Caco-2 (cell line): ENCODE measurements at places on chromosomes 13 and 19. TPM values are rescaled to one million over a fixed set of nuclear protein-coding genes. Genes with fewer than 3 reads are reported as not detected.

Gene PGPEP1
- 25.6 and 26.0 TPM in 2 replicates for total RNA-seq

- DNase-seq: no peak
- H3K4me3 ChIP-seq: no peak overlapping the region
- peaks cover 14% of the 10 kb centered on the region for H3K4me1 ChIP-seq
- no peak overlapping the region for H3K27ac ChIP-seq
- H3K36me3 ChIP-seq: peaks cover 1% of the 10 kb centered on the region; the same call in 1 of the 2 replicates
- H3K27me3 ChIP-seq: no peaks in the 10 kb centered on the region
Measured at GRCh38 chr13:44426461-44426860, 52.8 kb downstream of the SERP2 start.

DNA sequence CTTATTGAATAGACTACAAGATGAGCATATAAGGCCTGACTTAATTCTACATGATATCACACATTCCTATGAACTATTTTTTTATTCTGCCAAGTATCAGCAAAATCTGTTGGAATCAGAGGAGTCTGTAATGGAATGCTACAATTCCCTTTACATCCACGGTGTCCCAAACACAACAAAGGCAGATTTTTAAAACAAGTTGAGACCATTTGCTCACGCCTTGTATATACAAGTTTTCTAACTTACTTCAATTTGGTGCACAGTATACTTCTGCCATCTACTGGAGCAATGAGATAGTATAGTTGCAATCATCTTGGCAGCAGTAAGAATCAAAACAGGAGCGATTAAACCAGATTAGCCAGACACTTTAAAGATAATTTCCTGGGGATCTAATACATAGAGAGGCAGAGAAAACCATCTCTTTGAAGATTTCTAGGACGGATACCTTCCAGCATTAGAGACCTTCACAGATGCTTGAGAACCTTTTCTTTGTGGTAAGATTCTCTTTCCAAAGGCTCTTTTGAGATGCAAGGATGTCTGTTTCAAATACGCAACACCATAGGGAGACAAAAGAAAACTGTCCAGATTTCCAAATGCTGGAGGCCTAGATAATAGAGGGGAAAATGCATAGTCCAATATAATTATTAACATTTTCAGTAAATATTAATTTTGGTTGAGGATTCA is 302.0 kb upstream of the MIR17HG start:
- DNase-seq: peak; percentile 20
- H3K27me3 ChIP-seq: no peaks in the 10 kb centered on the region
- no peaks in the 10 kb centered on the region for H3K36me3 ChIP-seq

DNA sequence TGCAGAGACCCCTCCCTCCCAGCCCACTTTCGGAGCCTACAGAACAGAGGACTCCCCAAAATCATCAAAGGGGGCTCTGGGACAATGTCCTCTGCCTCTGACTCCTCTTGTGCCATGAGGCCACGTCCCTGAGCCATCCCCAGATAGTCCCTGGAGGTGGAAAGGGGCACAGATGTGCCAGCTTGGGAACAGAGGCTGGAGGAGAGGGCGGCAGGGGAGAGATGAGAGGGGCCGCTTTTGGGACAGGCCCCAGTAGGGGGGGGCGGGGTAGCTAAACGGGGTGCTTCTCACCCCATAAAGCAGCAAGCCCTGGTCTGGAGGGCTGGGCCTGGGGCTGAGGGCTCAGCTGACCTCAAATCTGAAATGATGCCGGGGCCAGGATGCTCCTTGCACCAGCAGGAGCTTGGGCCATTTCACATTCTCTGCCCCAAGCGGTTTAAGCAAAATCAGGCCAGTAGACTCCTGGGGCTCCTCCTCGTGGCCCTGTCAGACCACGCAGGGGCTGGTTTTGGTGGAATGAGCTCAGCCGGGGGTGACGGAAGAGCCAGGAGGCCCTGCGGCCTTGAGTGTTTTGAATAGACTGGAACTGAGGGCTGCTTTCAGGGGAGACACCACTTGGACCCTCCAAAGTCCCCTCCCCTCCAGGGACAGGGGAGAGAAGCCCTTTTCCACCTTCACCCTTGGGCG is 27.1 kb downstream of the ONECUT3 start:
- no peaks in the 10 kb centered on the region for H3K36me3 ChIP-seq
- no peaks in the 10 kb centered on the region for H3K4me1 ChIP-seq
- H3K4me3 ChIP-seq: no peak overlapping the region

GRCh38 chr19:6667114-6667627 is 2.8 kb downstream of the TNFSF14 start:
- no peak overlapping the region for H3K4me3 ChIP-seq
- H3K27me3 ChIP-seq: no peaks in the 10 kb centered on the region

DNA sequence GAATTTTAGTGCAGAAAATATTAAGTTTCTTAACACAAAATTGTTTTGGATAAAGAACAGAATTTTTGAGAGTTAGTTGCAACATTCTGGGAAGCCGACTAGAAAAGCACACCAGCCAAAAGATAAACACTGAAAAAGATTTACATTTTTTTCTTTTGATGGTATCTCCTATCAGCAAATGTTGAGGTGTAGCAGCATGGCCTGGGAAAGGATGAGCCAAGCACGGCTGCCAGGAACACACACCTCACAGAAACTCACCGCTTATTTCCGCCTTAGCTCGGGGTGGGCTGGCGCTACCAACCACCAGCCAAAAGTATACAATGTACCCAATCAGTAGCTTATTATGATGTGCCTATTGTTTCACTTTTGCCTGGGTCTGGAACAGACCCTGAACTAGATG is 134.7 kb downstream of the MIPEP start:
- 0 out of 2 replicates have a peak, but pooled peaks cover under 1% of the 10 kb centered on the region for H3K36me3 ChIP-seq
- H3K27ac ChIP-seq: peak overlapping the region; percentile 89
- H3K27me3 ChIP-seq: no peaks in the 10 kb centered on the region

- H3K36me3 ChIP-seq: no peaks in the 10 kb centered on the region
- H3K4me3 ChIP-seq: no peak overlapping the region
- peak; percentile 76 for DNase-seq
- H3K4me1 ChIP-seq: no peaks in the 10 kb centered on the region
Measured at GRCh38 chr13:29707876-29708543, 112.5 kb upstream of the SLC7A1 start.

Gene RELB
- total RNA-seq: 6.3 and 10.2 TPM in 2 replicates

- no peak overlapping the region for H3K27ac ChIP-seq
- DNase-seq: no peak
- no peaks in the 10 kb centered on the region for H3K27me3 ChIP-seq
Measured at GRCh38 chr19:44544031-44544430, 14.6 kb upstream of the CEACAM20 start.

DNA sequence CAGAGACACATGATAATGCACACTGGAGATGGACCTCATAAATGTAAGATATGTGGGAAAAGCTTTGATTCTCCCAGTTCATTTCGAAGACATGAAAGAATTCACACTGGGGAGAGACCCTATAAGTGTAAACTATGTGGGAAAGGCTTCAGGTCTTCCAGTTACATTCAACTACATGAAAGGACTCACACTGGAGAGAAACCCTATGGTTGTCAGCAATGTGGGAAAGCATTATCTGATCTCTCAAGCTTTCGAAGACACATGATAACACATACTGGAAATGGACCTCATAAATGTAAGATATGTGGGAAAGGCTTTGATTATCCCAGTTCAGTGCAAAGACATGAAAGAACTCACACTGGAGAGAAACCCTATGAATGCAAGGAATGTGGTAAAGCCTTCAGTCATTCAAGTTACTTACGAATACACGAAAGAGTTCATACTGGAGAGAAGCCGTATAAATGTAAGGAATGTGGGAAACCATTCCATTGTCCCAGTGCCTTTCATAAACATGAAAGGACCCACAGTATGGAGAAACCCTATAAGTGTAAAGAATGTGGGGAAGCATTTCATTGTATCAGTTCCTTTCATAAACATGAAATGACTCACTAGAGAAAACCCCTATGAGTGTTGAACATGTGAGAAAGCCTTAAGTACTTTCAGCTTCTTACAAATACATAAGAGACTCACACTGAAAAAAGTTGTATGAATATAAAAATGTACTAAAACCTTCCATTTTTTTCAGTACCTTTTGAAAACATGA is 14.7 kb downstream of the ZNF441 start:
- H3K4me3 ChIP-seq: no peak overlapping the region
- H3K36me3 ChIP-seq: peaks cover 5% of the 10 kb centered on the region
- no peak for DNase-seq

Gene PGLYRP1
- total RNA-seq: not detected in 2 replicates

- DNase-seq: no peak
- H3K27me3 ChIP-seq: no peaks in the 10 kb centered on the region
- H3K4me3 ChIP-seq: no peak overlapping the region
- no peak overlapping the region for H3K27ac ChIP-seq
Measured at GRCh38 chr13:113327766-113328471, 30.9 kb downstream of the LAMP1 start.

GRCh38 chr13:60690604-60691003 is 293.6 kb downstream of the TDRD3 start:
- DNase-seq: no peak
- no peak overlapping the region for H3K4me3 ChIP-seq
- H3K36me3 ChIP-seq: no peaks in the 10 kb centered on the region
- no peak overlapping the region for H3K27ac ChIP-seq
- no peaks in the 10 kb centered on the region for H3K27me3 ChIP-seq

DNA sequence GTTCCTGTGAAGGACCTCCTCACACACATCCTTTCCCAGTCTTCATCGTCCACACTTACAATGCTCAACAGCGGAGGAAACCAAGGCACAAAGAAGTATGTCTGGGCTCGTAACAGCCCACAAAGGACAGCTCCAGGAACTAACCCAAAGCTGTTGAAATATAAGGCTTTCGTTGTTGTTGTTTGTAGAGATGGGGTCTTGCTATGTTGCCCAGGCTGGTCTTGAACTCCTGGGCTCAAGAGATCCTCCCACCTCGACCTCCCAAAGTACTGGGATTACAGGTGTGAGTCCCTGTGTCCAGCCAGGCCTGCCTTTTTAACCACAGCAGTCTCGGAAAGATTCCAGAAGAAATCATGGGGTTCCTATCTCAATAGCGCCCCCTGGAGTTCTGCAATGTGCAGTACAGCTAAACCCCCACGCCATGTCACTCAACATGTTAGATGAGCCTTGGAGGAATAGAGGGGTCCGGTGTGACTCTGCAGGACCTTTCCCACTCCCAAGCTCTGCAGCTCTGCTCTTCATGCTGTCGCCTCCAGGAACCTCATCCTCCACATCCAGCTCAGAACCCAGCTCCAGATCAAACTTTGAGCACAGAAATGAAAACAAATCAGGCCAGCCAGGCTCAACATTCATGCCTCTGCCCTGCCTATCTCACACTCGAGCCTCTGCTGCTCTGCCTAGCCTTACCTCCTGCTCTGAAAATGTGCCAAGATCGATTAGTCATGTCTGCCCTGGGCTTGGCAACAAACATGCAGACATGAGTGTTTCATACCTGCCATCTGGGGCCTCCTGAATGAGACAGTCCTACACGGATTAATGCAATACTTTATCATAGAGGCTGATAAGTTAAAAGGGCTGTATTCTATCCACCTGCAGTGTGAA is 7.5 kb downstream of the PLA2G4C start:
- H3K27ac ChIP-seq: no peak overlapping the region
- no peaks in the 10 kb centered on the region for H3K4me1 ChIP-seq
- H3K4me3 ChIP-seq: no peak overlapping the region
- H3K27me3 ChIP-seq: no peaks in the 10 kb centered on the region; the same call in 1 of the 2 replicates
- no peaks in the 10 kb centered on the region for H3K36me3 ChIP-seq

DNA sequence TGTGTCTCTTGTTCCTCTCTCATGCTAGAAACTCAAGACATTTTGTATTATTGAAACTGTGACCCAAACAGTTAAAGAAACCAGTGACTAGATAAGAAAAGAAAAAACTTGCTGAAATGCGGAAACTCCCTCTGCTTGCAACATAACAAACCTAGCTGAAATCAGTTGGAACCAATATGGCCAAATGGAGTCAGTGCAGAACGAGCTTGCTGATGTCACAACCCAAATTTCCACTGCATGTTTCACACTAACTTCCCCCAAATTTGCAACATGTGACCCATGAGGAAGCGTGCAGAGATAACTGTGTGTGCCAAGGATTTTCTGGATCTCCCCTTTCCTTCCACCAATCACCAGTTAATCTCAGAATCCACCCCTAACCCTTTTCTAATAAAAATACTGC is 208.0 kb downstream of the DLEU7 start:
- H3K4me1 ChIP-seq: no peaks in the 10 kb centered on the region
- no peak overlapping the region for H3K4me3 ChIP-seq
- DNase-seq: no peak
- peak overlapping the region; percentile 34 for H3K27ac ChIP-seq
- no peaks in the 10 kb centered on the region for H3K27me3 ChIP-seq

Gene CD177
- 0.14 TPM in 1 of 2 replicates, not detected in the other for total RNA-seq

Gene GPR183
- total RNA-seq: not detected in 2 replicates

- H3K36me3 ChIP-seq: no peaks in the 10 kb centered on the region
- H3K4me3 ChIP-seq: no peak overlapping the region
- DNase-seq: peak; percentile 11
- H3K4me1 ChIP-seq: peaks cover 29% of the 10 kb centered on the region
- peak overlapping the region; percentile 14 for H3K27ac ChIP-seq
Measured at GRCh38 chr13:91142572-91142971, 204.9 kb upstream of the MIR17HG start.

GRCh38 chr19:32914879-32915660 is 45.5 kb upstream of the SLC7A9 start:
- no peaks in the 10 kb centered on the region for H3K4me1 ChIP-seq
- no peaks in the 10 kb centered on the region for H3K36me3 ChIP-seq
- DNase-seq: no peak

- H3K4me1 ChIP-seq: no peaks in the 10 kb centered on the region
- no peak overlapping the region for H3K4me3 ChIP-seq
- no peak for DNase-seq
- H3K27me3 ChIP-seq: no peaks in the 10 kb centered on the region
- no peaks in the 10 kb centered on the region for H3K36me3 ChIP-seq
- no peak overlapping the region for H3K27ac ChIP-seq
Measured at GRCh38 chr19:5541456-5541855, 26.3 kb downstream of the TINCR start.

Gene CGB5
- total RNA-seq: 0.49 TPM in 1 of 2 replicates, not detected in the other

- H3K36me3 ChIP-seq: no peaks in the 10 kb centered on the region
- H3K27me3 ChIP-seq: no peaks in the 10 kb centered on the region
- no peak for DNase-seq
- no peak overlapping the region for H3K27ac ChIP-seq
- peak overlapping the region; percentile 46 for H3K4me3 ChIP-seq
- no peaks in the 10 kb centered on the region for H3K4me1 ChIP-seq
Measured at GRCh38 chr19:45994456-45994997, 740 bp upstream of the CCDC61 start.

GRCh38 chr19:15159251-15159650 is 41.5 kb downstream of the NOTCH3 start:
- H3K27me3 ChIP-seq: no peaks in the 10 kb centered on the region
- no peak overlapping the region for H3K4me3 ChIP-seq
- H3K36me3 ChIP-seq: no peaks in the 10 kb centered on the region
- no peaks in the 10 kb centered on the region for H3K4me1 ChIP-seq
- DNase-seq: no peak

- DNase-seq: peak; percentile 35
- no peaks in the 10 kb centered on the region for H3K4me1 ChIP-seq
- no peak overlapping the region for H3K27ac ChIP-seq
- H3K4me3 ChIP-seq: no peak overlapping the region
- H3K27me3 ChIP-seq: no peaks in the 10 kb centered on the region
Measured at GRCh38 chr19:34662919-34663318, 14.0 kb downstream of the SCGB2B2 start.

DNA sequence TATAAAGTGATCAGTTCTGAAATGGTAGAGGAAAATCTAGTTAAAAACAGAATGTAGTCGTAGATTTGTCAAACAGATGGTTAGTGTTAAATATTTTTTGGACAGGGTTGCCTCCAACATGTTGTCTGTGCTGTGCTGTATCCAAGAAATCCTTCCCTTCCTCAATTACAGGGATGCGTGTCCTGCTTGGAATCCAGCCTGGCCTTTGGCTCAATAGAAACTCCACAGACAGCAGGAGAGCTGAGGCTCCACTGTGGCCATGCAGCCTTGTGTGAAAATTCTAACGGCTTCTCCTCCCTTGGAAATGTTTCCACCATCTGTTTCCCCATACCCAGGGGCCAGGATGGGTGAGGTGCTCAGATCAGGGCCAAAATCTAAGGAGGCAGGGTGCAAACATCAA is 67.7 kb upstream of the USP29 start:
- H3K36me3 ChIP-seq: no peaks in the 10 kb centered on the region
- no peaks in the 10 kb centered on the region for H3K4me1 ChIP-seq
- no peaks in the 10 kb centered on the region for H3K27me3 ChIP-seq
